ENCODE measurements at places on chromosomes 4 and X. TPM values are rescaled to one million over a fixed set of nuclear protein-coding genes. Genes with fewer than 3 reads are reported as not detected.

NCBP2L gene
- not detected for total RNA-seq

PABPC1L2B gene
- 0.92 TPM for total RNA-seq

STBD1 gene
- 1.6 TPM for total RNA-seq

FGFBP1 gene
- total RNA-seq, result not detected

SRPX gene
- 5.3 TPM for total RNA-seq

CNKSR2 gene
- 54.7 TPM for total RNA-seq

NHS gene
- total RNA-seq, result 14.8 TPM

HTRA3 gene
- total RNA-seq, result 2.8 TPM

HEPH gene
- 13.1 TPM for total RNA-seq

MAGEA11 gene
- total RNA-seq, result not detected

Data from diencephalon (tissue), 1 donor.